ENCODE measurements at places on chromosomes 5 and 9.

- DNase-seq = no peak
Measured at GRCh38 chr5:139462586-139463276, at the start of gene ECSCR. Gene ECSCR (minus strand): TSS chr5:139462743. CDS start chr5:139462670, 73 bp downstream.

DNA sequence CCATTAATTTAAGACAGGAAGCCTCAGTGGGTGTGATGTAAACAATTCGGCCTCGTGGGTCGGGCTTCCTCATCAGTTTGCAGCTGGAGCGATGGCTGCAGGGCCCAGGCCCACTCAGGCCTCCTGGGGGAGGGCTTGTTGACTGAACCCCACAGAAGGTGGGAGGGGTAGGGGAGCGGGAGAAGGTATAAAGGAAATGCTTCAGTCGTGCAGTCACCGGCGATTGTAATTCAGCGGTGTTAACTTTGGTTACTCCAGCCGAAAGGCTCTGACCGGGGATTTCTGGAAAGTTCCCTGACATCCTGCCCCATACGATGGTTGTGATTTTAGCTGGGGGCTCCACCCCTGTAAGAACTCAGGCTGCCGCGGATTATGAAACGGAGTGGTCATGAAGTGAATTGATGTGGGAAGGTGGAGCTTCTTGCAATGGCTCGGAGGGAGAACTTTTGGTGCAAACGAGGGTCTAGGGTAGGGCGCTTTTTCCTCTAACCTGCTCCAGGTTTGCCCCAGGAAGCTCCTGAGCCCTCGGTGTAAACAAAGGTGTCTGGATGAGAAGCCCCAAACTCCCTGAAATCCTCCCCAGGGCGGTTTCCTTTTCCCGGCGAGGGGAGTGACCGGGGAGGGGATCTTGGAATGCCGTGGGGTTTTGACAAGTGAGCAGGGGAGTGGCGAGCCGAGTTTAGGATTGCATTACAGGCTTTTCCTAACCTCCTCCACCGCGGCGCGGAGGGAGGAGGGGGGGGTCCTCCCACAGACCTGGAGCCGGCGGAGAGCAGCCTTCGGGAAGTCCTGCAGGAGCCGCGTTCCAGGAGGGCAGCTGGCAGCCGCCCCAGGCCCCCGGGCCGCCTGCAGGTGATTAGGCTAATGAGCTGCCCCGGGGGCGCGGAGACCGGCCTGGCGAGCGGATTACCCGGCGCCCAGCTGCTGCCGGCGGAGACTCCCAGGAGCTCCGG, 215.5 kb downstream of the PDZD2 start:
- DNase-seq = no peak

DNA sequence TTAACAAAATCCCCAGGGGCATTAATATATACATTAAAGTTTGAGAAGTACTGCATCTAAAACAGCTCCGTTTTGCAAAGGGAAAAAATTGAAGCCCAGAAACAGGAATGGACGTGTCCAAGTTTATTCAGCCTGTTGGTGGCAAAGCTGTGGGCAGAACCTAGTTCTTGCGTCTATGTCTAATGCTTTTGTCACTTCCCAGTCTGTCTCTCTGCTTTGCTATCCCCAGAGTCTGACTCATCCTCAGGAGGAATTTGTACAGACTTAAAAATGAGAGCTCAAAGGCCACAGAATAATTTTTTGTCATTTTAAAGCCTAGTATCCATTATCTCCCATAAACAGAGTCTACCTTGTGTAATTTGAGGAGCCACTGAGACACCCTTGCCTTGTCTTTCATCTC, 330.9 kb upstream of the GRIA1 start:
- no peak for DNase-seq

DNA sequence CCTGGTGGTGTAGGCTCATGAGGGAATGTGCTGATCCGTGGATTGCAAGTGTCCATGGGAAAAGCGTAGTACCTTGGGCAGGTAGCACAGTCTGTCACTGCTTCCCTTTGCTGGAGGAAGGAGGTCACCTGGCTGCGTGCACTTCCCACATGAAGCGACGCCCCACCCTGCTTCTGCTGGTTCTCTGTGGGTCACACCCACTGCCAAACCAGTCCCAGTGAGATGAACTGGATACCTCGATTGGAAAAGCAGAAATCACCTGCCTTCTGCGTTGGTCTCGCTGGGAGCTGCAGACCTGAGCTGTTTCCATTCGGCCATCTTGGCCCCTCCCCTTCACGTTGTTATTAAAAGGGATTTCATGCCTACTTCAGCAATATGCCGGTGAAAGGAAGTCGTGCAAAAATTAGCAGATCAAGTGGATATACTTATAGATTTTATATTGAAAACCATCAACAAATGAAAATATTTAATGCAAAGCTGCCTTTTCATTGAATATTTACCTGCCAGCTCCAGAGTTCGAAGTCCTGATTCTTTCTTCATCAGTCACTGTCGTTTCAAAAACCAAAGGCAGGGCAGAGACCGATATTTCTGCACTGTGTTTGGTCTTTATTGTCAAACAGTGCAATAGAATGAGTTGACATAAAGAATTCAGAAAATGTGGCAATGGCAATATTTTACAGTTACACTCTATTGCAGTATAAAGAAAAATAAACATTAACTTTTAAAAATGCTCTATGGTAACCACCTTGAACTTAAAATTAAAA, 123.2 kb downstream of the JAKMIP2 start:
- no peak for DNase-seq

GRCh38 chr9:95078511-95078910, 239.0 kb downstream of the FANCC start:
- DNase-seq = no peak

GRCh38 chr5:178590924-178591423, 781 bp upstream of the COL23A1 start:
- DNase-seq = no peak

- DNase-seq = no peak
Measured at GRCh38 chr9:89994988-89995613, 390.3 kb downstream of the GADD45G start.

DNA sequence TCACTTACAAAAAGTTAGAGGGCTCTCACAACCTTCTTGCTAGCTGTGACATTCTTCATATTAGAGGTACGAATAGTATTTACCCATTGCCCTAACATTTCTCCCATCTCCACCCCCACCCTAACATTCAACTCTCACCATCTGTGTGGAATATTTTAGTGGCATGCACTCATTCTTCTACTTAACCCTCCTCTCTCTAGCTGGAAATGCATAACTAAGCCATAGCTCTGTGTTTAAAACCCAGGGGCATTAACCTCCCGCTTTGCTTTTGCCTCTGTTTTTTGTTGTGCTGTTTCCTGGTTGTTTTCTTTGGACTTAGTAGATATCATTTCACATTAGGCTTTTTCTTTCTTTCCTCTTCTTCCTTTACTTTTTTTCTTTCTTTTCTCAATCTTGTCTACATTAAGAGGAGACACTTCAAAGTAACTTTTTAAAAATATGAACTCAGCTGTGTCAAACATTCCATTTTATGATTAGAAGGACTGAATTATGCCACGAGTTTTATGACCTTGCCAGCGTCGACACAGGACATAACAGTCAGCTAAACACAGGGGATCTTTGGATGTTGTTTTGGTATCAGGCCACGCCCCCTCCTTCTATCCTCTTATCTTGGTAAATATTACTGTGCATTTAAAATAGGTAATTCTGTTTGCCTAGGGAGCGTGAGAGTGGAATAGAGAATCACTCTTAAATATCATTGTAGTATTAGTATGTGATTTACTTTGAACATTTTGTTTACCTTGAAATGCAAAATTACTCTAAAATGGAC, 236.0 kb downstream of the CD180 start:
- no peak for DNase-seq

DNA sequence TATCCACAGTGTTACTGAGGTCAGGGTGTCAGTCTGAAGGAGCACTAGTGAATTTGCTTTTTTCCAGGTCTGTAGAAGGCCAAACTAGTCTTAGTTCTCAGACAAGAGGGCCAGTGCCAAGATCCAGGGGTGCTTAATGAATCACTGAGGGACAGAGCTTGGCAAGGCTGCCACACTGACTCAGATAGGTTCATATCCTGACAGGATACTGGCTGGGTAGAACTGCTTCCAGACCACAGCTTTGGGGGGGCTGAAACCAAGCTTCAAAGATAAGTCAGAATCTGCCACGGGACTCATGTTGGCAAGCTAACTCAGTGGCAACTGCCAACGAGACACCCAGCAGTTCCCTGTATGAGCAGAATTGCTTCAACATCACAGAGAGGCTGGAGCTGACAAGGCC, 1125.4 kb downstream of the EFNA5 start:
- no peak for DNase-seq

- DNase-seq = no peak
Measured at GRCh38 chr5:31172881-31173280, 20.6 kb upstream of the CDH6 start.

- no peak for DNase-seq
Measured at GRCh38 chr9:6133346-6134063, 82.1 kb upstream of the IL33 start.
